ENCODE measurements at places on chromosomes 2 and 18.

GRCh38 chr18:9182852-9183399 lies 46.3 kb downstream of the ANKRD12 start:
- DNase-seq, result no peak

DNA sequence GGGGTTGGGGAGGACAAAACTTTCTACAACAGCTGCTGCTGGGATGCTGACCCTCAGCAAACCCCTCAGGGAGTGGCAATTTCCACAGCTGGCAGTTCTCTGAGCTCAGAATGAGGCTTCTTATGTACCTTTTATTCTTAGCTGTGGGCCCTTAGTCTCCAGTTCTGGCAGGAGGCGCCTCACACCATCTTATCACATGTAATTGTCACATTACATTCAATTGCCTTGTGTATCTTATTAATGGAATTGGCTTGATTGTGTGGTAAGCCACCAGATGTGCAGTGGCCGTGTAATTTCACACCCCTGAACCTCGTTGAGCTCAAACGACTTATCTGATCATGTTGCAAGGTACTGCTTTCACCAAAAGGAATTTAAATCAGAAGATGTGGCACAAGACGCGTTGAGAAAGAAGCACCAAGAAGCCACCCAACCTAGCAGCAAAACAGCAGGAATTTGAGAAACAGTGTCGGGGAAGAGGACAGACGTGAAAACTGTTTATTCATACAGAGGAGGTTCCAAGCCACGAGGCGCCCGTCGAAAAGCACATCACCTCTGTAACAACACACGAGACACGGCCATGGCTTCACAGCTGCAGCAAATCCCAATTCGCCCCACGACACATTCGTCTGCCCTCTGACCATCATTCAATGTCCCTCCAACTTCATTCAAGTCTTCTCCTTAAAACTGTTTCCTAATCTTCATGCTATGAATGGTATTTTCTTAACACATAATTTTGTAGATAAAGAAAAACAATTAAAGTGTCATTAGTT lies 53.6 kb upstream of the LPIN2 start:
- no peak for DNase-seq

GRCh38 chr2:158179660-158180059 lies 78.0 kb downstream of the UPP2 start:
- DNase-seq, result no peak

GRCh38 chr2:230583581-230583980 lies 129.1 kb upstream of the CAB39 start:
- DNase-seq, result no peak

DNA sequence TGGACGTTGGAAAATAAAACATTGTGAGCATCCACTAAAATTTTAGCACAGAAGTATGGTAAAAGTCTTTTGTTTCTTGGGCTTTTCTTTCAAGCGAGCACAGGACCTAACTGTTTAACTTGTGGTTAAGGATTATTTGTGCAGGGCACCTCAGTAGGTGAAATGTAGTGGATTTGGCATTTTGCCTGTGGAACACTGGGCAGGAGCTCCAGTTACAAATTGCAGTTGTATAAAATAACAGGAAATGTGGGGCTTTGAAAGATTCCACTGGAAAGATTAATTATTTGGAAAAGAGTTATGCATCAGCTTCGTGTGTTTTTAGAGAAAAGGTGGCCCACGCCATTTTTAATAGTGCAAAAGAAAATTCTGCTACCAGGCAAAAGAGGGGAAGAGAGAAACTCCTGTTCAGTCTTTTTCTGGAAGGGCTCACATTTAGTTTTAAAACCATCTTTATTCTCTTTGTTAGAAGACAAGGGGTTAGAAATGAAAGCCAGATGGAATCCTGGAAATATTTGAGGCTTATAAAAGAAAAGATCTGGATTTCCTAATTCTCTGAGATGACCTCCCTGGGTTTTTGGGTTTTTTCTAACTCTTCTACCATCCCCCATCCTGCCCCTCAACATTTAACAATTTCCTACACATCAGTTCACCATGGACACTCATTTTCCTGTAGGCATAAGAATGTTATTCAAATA lies 144.3 kb upstream of the SERTAD2 start:
- no peak for DNase-seq

GRCh38 chr2:43034242-43034619 lies 192.2 kb downstream of the ZFP36L2 start:
- DNase-seq, result no peak

- DNase-seq, result no peak
Observed at GRCh38 chr18:3649135-3649632, 199.2 kb downstream of the TGIF1 start.

- no peak for DNase-seq
Observed at GRCh38 chr18:26930630-26931029, 65.1 kb upstream of the AQP4 start.

- no peak for DNase-seq
Observed at GRCh38 chr2:70958759-70959158, 19.7 kb upstream of the ANKRD53 start.

DNA sequence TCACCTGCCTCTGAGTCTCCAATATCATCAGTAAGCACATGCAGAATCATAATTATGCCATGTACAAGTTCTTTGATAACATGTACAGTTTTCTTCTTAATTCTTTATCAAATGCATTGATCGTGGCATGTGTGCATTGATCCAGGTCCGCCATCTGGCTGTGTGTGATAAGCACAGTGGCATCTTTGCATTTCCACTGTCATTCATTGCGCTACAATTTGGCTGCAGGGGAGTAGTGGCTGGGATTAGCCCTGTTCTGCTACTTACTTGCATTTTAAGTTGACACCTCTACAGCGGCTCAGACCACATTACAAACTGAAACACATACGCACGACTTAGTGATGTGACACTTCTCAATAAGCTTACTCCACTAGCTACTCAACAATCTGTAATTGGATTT lies 83.6 kb upstream of the OTX1 start:
- no peak for DNase-seq

DNA sequence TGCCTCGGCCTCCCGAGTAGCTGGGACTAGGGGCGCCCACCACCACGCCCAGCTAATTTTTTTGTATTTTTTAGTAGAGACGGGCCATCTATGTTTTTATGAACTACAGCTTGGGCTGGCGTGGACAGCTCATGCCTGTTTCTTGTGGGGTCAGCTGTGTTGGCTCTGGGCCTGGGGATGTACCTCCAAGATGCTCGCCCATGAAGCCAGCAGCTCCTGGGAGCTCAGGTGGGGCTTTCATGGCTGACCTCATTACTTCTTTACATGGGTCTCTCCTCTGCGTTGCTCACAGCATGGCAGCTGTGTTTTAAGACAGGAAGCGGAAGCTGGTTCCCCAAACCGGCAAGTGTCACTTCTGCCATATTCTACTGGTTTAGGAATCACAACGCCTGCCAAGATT lies 203.1 kb downstream of the SOX11 start:
- DNase-seq, result no peak

DNA sequence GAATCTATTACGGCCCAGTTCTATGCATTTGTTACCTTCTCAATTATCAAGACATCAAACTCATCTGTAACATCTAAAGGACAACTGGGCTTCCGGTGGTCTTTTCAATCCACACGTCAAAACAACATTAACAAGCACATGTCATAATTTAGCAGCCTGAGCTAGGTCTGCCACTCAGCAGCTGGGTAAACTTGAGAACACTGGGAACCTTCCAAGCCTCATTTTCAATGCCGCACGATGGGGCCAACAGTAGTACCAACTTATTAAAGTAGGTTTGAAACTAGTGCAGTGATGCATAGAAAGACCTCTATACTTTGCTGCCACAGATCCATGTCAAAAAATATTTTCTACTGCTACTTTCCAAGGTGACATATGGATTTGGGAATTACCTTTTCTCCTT lies 60.4 kb downstream of the COL4A4 start:
- no peak for DNase-seq

- no peak for DNase-seq
Observed at GRCh38 chr2:104790100-104790811, 63.7 kb upstream of the POU3F3 start.

GRCh38 chr2:6955511-6956136 lies 38.4 kb downstream of the RNF144A start:
- DNase-seq, result no peak

GRCh38 chr18:57469884-57470283 lies 34.7 kb downstream of the ONECUT2 start:
- DNase-seq, result no peak

DNA sequence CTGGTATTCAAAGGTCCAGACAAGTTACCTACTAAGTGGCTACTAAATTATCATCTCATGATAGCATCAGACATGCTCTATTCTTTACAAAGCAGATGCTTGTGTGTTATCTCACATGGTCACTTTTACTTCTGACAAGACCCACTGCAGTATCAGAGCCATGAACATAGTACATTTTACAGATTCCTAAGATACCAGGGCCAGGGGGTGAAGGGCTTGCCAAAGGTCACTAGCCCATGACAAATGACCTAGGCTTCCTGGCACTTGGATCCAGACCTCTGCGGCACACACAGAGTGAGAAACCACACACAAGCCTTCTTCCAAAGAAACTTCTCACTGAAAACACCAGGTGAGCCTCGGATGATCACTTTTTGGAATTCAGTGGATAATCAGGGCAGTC lies 446.8 kb downstream of the EIPR1 start:
- DNase-seq, result no peak

- no peak for DNase-seq
Observed at GRCh38 chr2:196410008-196410407, 229.5 kb upstream of the CCDC150 start.

DNA sequence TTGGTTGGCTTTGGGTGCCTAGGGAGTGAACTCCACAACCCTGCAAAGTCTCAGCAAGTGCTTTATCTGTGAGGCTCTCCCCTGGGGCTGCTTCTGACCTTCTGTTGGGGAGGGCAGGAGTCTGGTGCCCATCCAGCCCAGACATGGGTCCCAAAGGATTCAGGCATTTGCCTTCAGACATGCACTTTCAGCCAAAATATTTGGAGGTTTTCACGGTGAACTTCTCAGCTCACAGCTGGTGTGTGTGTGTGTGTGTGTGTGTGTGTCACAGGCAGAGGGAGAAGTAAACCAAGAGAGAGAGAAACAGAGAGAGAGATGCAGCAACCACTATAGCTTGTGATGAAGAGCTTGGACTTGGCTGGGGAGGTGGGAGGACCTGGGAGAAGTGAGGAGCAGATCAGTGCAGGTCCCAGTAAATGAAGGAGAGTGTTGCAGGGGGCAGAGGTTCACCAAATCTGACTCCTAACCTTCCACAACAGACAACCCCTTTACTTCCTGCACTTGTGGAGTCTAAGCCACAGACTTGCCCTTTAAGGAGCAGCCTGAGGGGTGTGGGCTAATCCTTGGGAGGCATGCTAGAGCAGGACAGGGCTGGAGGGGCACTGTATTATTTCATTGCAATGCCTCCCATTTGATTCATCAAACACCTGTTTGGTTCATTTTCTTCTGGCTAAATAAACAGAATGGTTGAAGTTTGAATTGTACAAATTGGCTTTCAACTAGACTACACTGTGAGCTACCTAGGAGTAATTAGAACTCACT lies 14.1 kb downstream of the SLC9A4 start:
- no peak for DNase-seq

- DNase-seq, result no peak
Observed at GRCh38 chr2:123362671-123363440, 662.2 kb upstream of the CNTNAP5 start.

GRCh38 chr2:135694711-135695110 lies 46.9 kb upstream of the UBXN4 start:
- no peak for DNase-seq

DNA sequence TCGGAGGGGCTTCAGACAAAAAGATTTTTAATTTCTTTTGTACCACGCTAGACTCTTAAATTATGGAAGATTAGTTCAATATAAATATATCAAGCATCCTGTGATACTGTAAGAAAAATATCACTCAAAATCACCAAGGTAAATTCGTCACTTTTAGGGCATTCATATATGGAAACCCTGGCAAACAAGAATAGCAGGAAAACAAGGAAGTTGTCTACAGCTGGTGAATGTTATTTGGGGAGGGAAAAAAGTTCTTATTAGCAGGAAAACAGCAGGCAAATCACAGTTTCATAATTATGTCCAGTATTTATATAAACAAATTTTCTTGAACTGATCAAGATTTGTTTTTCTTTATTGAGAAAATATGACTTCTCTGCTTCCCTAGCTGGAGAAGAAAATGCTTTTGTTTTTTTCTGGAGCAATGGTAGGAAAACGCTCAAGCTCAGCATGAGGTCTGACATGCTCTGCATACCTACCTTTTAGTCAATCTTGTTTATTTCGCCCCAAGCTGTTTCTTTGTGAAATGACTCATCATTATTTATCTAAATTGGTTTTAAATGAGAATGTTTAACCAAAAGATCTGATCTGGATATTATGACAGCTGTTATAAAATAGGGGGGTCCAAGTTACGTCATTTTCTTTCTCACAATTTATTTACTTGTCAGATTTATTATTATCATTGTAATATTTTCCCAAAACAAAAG lies 14.7 kb downstream of the LINC00305 start:
- no peak for DNase-seq

GRCh38 chr2:143830476-143830875 lies 689.4 kb downstream of the ZEB2 start:
- DNase-seq, result no peak

GRCh38 chr2:96233436-96233835 lies 24.8 kb upstream of the STARD7 start:
- peak; percentile 12 for DNase-seq

- no peak for DNase-seq
Observed at GRCh38 chr18:46700066-46700824, 43.2 kb upstream of the LOXHD1 start.

- no peak for DNase-seq
Observed at GRCh38 chr2:6828299-6828584, 37.5 kb downstream of the CMPK2 start.

- no peak for DNase-seq
Observed at GRCh38 chr2:28956415-28956826, 24.7 kb upstream of the TOGARAM2 start.

DNA sequence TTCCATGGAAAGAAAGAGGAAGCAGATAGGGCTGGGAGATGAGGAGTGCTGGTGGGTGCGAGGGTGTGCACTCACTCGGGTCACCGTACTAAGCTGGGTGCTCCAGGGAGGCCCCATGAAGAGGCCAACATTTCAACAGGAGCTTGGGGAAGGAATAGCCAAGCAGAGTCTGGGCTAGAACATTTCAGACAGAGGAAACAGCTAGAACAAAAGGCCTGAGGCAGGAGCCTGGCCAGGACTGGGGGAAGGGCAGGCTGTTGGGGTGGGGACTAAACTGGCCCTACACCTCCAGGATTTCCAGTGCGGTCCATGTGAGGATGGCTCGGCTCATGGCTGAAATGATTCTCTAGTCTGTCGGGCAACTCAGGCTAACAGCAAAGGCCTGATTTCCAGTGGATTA lies 90.8 kb downstream of the ZFP36L2 start:
- no peak for DNase-seq

DNA sequence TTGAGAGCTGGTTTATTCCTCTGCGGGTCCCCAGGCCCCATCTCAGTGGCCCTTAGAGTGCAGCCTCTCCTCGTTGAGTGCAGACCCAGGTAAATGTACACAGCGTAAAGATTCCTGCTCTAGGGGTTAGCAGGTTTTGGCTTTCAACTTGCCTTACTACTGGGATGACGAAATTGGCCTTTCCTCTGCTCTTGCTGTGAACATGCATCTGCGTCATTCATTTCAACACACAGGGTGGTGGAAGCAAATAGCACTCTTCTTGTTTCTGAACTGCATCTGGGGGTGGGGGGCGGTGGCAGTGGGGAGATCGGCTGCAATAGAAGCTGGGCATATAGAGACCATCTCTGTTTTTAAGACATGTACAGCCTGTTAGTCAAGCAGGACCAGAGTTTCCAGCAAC lies 16.5 kb upstream of the SLC16A14 start:
- DNase-seq, result no peak
